ENCODE measurements at places on chromosomes 11 and 22. TPM values are rescaled to one million over a fixed set of nuclear protein-coding genes. Genes with fewer than 3 reads are reported as not detected.
A peak's percentile ranks its signal among the peaks of the same experiment; 100 is the strongest.

The BLID gene
- 5.0 TPM for total RNA-seq

GRCh38 chr11:19714022-19714386 is 1.4 kb downstream of the NAV2 start:
- no peak for DNase-seq

- peak; percentile 74 for DNase-seq
Observed at GRCh38 chr22:38570779-38571364, 889 bp upstream of the DMC1 start.

- no peak for DNase-seq
Observed at GRCh38 chr22:37249986-37250385, 5.9 kb upstream of the RAC2 start.
